ENCODE measurements at places on chromosomes 13 and 19.

GRCh38 chr13:114033541-114034315, 59.9 kb upstream of the C13orf46 start:
- no peak for DNase-seq

GRCh38 chr13:83125791-83126190, 756.5 kb downstream of the SLITRK1 start:
- no peak for DNase-seq

- DNase-seq: no peak
Measured at GRCh38 chr13:49371943-49372613, 71.8 kb downstream of the CAB39L start.

- no peak for DNase-seq
Measured at GRCh38 chr13:45482571-45483173, 17.9 kb downstream of the COG3 start.

DNA sequence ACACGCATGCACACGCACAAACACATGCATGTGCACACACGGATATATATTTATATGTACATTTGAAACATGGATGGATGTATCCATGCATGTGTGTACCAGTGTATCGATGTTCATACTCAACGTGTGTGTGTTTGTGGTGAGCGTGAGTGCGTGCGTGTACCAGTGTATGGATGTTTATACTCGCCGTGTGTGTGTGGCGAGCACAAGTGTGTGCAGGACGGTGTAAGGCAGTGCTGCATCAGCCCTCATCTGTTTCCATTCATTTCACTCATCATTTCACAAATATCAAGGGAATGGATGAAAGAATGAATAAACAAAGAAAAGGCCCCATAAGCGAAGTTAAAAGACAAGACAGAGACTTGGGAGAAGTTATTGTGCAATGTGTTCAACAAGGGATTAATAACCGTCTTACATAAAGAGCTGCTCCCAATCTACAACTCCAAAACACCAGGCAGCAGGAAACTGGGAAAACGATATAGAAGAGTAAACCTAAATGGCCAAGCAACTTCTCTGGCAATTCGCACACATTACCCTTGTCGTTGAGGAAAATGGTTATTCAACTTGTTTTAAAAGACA, 21.7 kb upstream of the MIER2 start:
- no peak for DNase-seq
